ENCODE measurements at places on chromosomes 11 and 22. TPM values are rescaled to one million over a fixed set of nuclear protein-coding genes. Genes with fewer than 3 reads are reported as not detected.

- H3K4me3 ChIP-seq: no peak overlapping the region
- H3K36me3 ChIP-seq: no peaks in the 10 kb centered on the region
- DNase-seq: no peak
- H3K27me3 ChIP-seq: no peaks in the 10 kb centered on the region
- no peaks in the 10 kb centered on the region for H3K4me1 ChIP-seq
- H3K27ac ChIP-seq: no peak overlapping the region
Measured at GRCh38 chr11:92854952-92855351, 114.5 kb upstream of the MTNR1B start.

DNA sequence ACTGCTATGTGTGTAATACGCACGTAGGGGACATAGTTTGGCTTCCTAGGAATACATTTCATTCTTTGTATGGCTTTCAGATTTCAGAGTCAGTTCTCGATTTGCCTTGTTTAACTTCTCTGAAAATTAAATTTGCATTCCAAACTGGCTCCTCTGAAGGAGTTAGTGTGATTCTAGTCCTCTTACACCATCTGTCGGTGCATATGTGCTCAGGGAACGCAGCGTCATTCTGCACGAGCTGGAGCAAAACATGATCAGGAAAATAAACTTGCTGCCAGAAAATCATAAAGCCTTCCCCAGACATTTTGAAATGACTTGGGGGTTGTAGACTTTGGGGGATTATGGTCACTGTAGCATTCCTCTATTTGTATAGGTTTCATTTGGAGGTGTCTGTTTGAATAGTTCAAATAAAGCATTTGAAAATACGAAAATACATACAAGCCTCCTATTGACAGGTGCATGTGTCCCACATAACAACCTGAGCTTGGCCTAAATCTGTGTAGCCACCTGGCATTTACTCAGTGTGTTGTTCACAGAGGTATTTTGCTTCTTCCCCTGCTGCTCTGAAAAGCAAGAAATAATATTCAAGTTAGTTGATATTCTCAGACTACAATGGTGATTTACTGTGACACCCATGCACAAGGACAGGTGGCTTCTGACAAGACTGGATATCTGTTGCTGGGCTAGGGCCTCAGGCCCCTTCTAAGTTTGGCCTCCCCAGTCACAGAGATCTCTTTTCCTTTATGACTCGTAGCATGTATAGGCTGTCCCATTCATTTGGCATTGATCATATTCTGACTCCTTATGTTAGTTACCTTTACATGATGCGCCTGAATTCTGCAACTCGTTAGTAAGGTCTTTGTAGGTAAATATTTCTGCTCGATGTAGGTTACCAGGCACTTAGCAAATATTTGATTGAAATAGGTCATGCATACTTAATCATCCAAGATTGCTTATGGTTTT lies 81.6 kb upstream of the SORL1-AS1 start:
- H3K36me3 ChIP-seq: peaks cover 54% of the 10 kb centered on the region
- H3K4me3 ChIP-seq: no peak overlapping the region
- peaks cover 18% of the 10 kb centered on the region for H3K4me1 ChIP-seq
- H3K27me3 ChIP-seq: no peaks in the 10 kb centered on the region

- H3K4me3 ChIP-seq: no peak overlapping the region
- H3K27me3 ChIP-seq: peaks cover 3% of the 10 kb centered on the region
- no peak overlapping the region for H3K27ac ChIP-seq
Measured at GRCh38 chr11:7413961-7414915, 71.1 kb upstream of the OLFML1 start.

ACRV1 gene
- total RNA-seq: not detected
